NCI-H146 (cell line): ENCODE measurements at places on chromosomes 6 and 20.

- no peak for DNase-seq
These were observed 22.9 kb downstream of the CNBD2 start for GRCh38 chr20:35991142-35991771.

DNA sequence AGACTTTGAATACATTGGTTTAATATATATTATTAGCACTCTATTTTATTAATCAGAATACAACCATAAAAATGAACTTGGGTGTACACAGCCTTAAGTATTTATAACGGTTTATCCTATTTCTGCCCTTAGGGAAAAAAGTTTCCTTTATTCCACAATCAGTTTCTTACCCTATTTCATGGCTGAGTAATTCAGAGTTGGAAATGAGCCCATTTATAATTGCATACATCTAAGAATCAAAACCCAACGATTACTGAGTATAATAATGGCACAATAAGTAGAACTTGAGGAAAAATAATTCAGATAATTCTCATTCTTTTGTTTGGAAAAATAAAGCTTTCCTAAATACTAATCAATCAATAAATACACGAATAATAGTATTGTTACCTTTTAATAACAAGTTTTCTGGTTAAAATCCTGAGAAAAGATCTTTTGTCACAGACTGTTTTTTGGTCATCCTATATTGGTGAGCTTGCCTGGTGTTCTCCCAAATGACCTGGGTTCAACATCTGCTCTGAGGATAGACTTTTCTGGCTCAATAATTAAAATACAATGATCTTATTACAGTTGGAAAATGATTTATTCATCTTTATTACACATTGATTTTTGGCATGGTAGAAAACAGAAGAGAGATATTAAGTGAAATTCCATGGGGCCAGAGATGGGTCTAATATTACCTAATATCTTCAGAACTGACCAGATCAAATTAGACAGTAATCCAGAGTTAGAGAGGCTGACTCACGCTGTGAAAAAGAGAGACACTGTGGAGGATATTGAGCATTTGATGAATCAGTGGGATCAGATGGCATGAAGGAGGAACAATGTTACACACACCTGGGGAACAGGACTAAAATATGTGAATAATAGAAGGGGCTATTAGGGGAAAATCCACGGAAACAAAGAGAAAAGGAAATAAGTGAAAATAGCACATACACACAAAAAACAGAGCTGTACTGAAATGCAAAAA lies 162.1 kb upstream of the TBX18 start:
- DNase-seq: no peak

DNA sequence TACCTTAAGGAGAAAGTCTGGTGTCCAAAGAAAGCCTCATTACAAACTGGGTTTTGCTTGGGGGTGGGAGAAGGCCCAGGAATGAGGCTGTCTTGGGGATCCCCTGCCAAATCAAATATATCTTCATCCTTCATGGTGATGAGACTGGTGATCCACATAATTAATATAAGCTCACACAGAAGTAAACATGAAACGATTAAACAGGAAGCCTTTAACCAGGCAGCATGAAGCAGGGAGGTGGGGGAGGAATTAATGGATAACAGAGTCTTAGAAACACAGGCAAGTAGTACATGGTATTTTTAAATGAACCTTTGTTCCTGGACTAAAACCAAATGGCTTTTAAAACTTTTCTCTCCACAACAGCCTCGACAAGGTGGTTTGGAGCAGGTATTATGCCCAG lies 437.5 kb downstream of the TFAP2A start:
- DNase-seq: no peak

- DNase-seq: no peak
These were observed 1681.9 kb downstream of the HACE1 start for GRCh38 chr6:103177791-103178190.

- no peak for DNase-seq
These were observed 26.3 kb downstream of the MAPK14 start for GRCh38 chr6:36053878-36054277.

DNA sequence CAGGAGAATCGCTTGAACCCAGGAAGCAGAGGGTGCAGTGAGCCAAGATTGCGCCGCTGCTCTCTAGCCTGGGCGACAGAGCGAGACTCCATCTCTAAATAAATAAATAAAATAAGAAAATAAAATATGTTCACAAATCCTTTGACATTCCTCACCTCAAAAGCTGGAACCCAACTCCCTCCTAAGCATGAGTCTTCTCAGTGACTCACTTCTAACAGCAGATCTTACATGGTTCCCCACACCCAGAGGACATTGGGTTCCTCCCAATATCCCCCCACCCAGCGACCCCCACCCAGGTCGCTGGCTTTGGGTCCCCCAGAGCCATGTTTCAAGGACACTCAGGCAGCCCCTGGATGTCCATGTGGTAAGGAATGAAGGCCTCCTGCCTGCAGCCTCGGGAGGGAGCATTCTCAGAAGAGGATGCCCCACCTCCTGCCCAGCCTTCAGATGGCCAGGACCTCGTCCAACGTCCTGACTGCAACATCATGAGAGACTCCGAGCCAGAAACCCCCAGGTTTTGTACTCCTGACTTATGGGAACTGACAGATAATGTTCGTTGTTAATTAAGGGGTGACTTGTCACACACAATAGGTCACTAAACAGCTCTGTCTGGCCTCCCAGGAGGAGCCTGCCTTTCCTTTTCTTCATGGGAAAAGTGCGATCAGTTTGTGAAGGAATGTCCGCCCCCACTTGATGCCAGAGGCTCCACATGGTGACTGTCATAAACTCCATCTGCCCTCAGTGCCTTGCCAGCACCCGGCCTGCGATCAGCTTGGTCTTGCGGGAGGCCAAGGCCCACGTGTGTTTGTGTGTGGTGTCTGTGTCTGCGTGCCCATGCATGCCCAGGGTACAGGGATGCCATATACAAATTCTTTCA lies 10.1 kb upstream of the GMEB2 start:
- DNase-seq: no peak

DNA sequence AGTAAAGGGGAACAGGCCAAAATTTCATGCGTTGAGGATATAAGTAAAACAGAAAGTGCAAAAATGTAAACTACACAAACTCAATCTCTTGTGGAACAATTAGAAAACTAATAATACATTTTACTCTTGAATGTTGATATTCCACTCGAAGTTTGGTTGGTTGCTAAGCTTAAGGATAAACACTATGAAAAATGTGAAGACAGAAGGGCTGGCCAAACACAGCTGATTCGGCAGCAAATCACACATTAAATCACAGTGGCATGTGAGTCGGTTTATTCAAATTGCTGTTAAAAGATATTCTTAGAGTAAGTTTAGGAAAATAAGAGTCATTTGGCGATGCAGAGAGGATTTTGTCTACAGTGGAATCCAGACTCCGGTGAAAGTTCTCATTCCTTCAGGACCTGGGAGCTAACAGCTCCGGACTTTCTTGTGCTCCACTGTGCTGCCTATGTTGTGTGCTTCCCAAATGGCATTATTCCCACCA lies 1.4 kb upstream of the EPM2A start:
- DNase-seq: no peak

DNA sequence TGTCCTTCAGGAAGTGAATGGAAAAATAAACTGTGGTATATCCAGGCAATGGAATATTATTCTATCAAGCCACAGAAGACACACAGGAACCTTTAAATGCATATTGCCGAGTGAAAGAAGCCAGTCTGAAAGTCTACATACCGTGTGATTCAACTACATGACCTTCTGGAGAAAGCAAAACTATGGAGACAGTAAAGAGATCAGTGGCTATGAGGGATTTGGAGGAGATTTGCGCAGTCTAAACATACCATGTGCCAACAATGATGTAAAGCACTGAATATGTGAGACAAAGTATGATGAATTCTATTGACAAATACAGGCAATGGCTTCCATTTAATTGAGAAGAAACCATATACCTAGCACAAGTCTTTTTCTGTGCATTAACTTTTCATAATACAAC lies 518.3 kb upstream of the ZNF337 start:
- DNase-seq: no peak

- DNase-seq: no peak
These were observed 171.9 kb downstream of the GMDS start for GRCh38 chr6:2073476-2073875.

DNA sequence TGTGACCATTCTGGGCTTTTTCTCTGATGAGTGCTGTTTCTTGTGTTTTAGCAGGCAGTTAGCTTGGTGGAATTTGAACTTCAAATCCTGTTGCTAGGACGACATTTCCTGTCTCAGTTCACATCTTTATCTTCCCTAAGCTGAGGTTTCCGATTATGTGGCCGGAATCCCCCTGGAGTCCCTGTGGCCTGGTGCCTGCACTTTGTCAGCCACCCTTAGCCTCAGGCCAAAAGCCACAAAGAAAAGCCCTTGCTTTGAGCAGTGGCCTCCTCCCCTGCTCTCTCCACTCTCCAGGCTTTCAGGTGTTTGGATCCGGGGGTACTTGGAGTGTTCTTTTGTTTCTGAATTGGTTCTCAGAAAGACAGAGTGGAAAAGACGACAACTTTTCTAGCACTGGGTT lies 59.9 kb upstream of the PMEPA1 start:
- DNase-seq: no peak

- peak; percentile 30 for DNase-seq
These were observed 141.2 kb downstream of the CDK19 start for GRCh38 chr6:110674096-110674495.

DNA sequence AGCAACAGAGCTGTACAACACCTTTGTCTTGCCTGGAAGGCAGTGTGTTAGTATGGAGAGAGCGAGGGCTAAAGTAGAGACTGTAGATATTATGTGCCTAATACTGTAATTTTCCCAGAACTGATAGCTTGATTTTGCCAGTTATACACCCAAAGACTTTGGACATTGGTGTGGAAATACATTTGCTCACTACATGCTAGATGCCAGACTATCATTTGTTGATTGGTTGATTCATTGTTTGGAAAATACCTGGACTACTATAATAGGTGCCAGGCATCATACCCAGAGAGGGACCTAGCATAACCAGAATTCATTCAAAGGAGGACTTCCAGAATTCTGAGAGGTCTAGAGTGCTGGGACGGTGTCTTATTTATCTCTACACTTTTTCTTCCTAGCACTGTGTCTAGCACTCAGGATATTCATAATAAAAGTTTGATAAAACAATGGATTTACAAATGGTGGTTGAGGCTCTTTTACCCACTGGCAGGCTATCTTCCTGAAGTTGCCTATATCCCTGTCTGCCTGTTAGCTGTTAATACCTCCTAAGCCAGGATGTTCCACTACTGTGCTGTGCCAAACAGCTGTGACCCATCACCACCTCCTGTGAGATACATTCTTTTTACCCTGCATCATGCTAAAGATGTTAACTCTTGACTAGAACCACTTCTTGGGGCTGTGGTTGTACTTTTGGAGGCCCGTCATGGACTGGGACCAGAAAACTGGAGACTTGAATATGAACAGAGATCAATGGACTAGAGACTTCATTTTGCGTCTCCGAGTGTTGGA lies 72.2 kb upstream of the FUCA2 start:
- DNase-seq: no peak

GRCh38 chr6:13854716-13855250 lies 40.4 kb upstream of the MCUR1 start:
- DNase-seq: no peak

DNA sequence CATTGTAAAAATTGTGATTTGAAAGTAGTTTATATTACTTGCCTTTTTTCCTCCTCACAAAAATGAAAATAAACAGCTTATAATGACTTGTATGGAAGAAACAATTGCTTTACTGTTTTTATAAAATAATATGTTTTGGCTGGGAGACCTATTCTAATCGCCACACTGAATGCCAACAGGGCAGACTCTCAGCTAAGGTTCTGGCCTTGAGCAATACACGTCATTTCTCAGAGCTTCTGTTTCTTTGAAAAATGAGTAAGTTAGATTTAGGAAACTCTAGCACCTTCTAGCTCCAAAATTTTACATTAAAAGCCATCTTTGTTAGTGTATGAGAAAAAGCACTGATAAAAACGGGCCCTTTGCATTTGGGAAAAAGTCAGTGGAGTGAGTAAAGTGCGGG lies 166.6 kb downstream of the ARID1B start:
- DNase-seq: no peak

DNA sequence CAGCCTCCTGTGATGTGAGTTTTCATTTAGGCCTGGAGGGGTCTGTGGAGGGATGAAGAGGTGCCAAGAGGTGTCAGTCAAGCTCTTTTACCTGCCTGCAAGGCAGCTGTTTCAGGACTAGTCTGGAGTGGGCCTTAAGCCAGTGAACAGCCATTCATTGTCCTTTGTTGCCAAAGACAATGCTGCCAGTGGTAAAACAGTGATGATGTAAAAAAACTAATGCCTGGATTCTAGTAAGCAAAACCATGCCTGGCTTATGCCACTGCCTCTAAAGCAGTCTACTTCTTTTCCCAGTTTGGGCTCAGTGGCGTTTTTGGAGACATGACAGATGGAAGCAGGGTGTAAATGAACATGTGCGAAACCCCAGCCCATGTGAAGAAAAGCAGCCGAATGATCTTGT lies 93.5 kb upstream of the KCNK16 start:
- DNase-seq: no peak

- DNase-seq: no peak
These were observed 196.3 kb downstream of the FUT9 start for GRCh38 chr6:96212066-96212465.

GRCh38 chr20:50350510-50351249 lies 159.5 kb upstream of the PTPN1 start:
- no peak for DNase-seq

GRCh38 chr20:48359692-48360341 lies 468.0 kb downstream of the PREX1 start:
- DNase-seq: no peak

GRCh38 chr6:28922821-28923317 lies 916 bp downstream of the TRIM27 start:
- DNase-seq: peak; percentile 72

DNA sequence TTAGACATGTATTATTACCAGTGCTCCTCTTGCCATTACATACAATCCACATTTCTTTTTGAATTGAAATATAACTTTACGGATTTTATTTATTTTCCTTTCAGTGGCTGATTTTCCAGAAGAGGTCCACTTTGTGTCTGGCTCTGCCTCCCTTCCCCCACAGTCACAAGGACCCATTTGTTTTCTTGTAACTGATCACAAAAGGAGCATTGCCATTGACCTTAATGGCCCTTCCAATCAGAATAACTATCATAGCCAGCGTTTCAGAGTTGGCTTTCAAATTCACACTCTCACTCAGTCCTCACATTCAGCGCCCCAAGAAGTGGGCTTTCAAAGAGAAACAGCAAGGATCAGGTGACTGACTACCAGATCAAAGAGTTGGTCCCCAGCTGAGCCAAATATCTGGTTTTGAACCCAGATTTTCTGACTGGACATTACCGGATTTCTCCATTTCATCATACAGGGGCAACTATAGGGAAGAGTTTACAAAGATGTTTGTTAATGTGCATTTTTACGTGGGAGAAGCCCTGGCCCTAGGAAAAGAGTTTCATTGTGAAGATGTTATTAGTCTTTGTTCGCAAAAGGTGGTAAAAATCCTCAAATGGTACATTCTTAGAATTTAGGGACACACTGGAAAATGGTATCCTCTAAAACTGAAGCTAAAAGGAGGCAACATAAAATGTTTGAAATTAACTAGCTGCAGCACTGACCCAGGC lies 2.0 kb upstream of the SLC22A23 start:
- DNase-seq: no peak
